Stomach (tissue), 19 donors: ENCODE measurements at places on chromosomes 3 and 15. TPM values are rescaled to one million over a fixed set of nuclear protein-coding genes. Genes with fewer than 3 reads are reported as not detected.

The BCL2A1 gene
- total RNA-seq = 2.8 TPM

The TMEM40 gene
- total RNA-seq = not detected

DNA sequence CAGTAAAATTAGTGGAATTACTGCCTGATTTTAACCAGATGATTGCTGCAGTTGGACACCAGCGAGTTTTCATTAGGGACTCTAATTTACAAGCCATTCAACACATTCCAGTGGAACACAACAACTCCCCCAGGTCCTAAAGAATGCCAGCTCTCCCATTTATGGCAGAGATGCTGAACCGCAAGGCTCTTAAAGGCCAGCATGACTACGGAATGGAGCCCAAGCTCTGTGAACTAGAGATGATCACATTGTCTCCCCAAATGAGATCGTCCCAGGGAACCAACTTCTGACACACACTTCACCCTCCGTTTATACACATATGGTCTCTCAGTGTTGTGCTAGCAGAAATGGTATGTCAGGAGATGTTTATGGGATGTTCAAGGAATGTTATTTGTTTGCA lies 446.2 kb upstream of the NR2F2 start:
- peaks cover 11% of the 10 kb centered on the region for H3K4me1 ChIP-seq
- DNase-seq = no peak
- no peaks in the 10 kb centered on the region for H3K36me3 ChIP-seq

DNA sequence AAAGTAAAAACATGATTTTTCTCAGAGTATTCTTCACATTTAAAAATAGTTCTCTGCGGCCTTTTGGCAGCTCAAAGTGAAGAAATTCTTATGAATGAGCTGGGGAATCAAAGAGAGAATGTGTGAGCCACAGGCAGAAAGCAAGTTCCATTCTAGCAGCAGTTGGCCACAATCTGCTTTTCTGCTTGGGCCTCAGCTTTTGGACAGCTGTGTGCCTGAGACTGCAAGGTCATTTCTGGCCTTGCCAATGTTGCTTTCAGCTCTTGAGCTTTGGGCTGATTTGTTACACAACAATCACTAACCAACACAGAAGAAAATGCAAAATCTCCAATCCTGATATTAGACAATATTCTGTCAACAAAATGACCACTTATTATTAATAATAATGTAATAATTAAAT lies 14.4 kb upstream of the TM4SF4 start:
- no peaks in the 10 kb centered on the region for H3K27me3 ChIP-seq
- H3K4me3 ChIP-seq = no peak overlapping the region
- no peak overlapping the region for H3K27ac ChIP-seq
- no peaks in the 10 kb centered on the region for H3K36me3 ChIP-seq
- H3K4me1 ChIP-seq = peaks cover 5% of the 10 kb centered on the region

DNA sequence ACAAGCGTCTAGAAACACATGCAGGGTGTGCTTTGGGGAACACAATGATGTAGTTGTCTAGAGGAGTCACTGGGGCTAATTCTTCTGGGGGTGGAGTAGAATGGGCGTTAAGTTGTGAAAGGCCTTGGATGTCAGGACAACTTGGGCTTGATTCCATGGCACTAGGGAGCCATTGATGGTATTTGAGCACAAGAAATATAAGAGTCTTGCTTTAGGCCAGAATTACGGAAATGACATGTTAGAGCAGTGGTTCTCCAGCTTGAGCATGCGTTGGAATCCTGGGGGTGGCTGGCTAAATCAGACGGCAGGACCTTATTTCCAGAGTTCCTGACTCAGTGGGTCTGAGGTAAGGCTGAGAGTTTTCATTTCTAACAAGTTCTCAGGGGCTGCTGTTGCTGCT lies 29.2 kb upstream of the SMAD6 start:
- no peaks in the 10 kb centered on the region for H3K27me3 ChIP-seq
- DNase-seq = no peak
- no peak overlapping the region for H3K4me3 ChIP-seq
- H3K36me3 ChIP-seq = no peaks in the 10 kb centered on the region
- peaks cover 18% of the 10 kb centered on the region for H3K4me1 ChIP-seq
- no peak overlapping the region for H3K27ac ChIP-seq

GRCh38 chr15:99452728-99453636 lies 112.8 kb upstream of the MEF2A start:
- H3K4me1 ChIP-seq = peaks cover 44% of the 10 kb centered on the region
- peak; percentile 75 for DNase-seq
- no peak overlapping the region for H3K4me3 ChIP-seq
- H3K27ac ChIP-seq = peak overlapping the region; percentile 86

DNA sequence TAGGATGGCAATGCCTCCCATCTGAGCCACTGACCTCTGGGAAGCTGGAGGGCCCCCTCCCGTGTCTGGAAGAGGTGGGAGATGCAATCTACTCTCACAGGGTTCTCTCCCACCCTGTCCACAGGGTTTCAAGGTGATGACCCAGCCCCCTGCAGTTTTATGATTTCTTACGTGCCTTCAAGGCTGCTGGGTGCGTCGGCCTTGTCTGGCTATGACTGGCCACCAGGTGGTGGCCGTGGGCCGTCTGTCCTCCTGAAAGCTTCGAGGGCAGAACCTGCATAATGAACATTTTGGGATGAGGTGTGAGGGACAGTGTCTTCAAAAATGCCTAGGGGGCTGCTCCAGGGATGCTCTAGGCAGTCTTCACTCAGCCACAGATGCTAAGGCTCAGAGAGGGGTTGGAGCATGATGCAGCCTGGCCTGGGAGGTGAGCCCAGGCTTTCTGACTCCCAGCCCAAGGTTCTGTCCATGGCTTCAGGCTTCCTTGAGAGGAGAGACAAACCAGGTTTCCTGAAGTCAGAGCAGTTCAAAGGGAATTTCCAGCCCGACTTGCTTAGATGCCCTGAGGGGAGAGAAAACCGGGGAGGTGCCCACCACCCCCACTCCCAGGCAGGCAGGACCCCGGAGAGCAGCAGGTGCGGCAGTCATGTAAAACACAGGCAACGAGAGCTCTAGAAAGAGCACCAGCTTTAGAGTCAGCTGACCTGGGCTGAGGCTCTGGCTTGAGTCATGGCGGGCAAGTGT lies 18.7 kb downstream of the ISG20 start:
- H3K36me3 ChIP-seq = peaks cover 28% of the 10 kb centered on the region
- H3K4me3 ChIP-seq = no peak overlapping the region
- H3K27me3 ChIP-seq = no peaks in the 10 kb centered on the region
